Karpas-422 (cell line): ENCODE measurements at places on chromosomes 13 and 19. TPM values are rescaled to one million over a fixed set of nuclear protein-coding genes. Genes with fewer than 3 reads are reported as not detected.

GRCh38 chr13:51050021-51050830 lies 60.8 kb downstream of the C13orf42 start:
- H3K27ac ChIP-seq = no peak overlapping the region
- no peaks in the 10 kb centered on the region for H3K4me1 ChIP-seq
- no peak overlapping the region for H3K4me3 ChIP-seq
- DNase-seq = no peak

- no peaks in the 10 kb centered on the region for H3K27me3 ChIP-seq
- no peak overlapping the region for H3K4me3 ChIP-seq
- H3K27ac ChIP-seq = no peak overlapping the region
Observed at GRCh38 chr13:23843436-23843835, 45.8 kb downstream of the MIPEP start.

DNA sequence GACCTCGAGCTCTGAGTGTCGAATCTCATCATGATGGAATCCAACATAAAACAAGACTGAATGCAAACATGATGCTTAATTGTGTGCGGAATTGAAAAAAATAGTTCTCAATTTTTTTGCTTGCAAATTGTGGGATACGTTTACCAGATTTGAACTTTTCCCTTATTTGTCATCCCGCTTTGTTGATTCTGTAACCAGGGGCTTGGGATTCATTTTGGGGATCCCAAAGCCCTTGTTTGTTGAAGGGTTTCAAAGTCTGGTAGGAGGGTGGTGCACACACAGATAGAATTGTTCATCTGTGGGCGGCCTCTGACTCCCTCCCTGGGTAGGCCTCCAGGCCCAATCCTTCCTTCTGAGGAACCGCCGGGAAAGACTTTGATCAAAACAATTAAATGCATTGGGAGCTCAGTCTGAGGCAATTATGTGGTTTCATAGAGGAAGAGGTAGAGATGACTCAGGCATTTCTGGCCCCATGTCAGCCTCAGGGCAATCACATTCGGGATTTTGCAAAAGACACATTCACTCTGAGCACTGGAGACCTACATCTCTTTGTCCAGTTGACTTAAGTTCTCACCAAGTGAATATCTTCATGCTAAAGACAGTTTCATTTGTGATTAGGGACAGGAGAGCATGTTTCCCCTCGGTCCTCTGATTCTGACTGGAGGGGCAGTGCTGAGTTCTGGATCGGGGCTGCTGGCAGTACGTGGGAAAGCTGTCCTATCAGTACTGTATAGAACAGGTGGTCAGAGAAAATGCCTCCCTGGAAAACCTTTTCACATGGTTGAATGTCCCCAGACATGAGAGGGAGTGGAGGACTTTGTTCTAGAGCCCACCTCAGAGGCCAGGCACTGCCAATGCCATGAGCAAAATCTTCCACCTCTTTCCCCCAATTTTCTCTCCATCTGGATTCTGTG lies 27.8 kb upstream of the IGFL4 start:
- H3K4me1 ChIP-seq = no peaks in the 10 kb centered on the region
- no peak overlapping the region for H3K4me3 ChIP-seq
- DNase-seq = no peak
- H3K27ac ChIP-seq = no peak overlapping the region
- no peaks in the 10 kb centered on the region for H3K36me3 ChIP-seq

Gene ZNF208
- not detected in 2 replicates for total RNA-seq
